Stimulated activated CD8-positive, alpha-beta memory T cell treated with anti-CD3 and anti-CD28 coated beads, Interleukin-2, amount 100 ng/mL, for 1 hour (primary cell): ENCODE measurements at places on chromosomes 16 and 17.

- DNase-seq: no peak
Measured at GRCh38 chr17:68794636-68795434, 160.4 kb downstream of the ABCA8 start.

DNA sequence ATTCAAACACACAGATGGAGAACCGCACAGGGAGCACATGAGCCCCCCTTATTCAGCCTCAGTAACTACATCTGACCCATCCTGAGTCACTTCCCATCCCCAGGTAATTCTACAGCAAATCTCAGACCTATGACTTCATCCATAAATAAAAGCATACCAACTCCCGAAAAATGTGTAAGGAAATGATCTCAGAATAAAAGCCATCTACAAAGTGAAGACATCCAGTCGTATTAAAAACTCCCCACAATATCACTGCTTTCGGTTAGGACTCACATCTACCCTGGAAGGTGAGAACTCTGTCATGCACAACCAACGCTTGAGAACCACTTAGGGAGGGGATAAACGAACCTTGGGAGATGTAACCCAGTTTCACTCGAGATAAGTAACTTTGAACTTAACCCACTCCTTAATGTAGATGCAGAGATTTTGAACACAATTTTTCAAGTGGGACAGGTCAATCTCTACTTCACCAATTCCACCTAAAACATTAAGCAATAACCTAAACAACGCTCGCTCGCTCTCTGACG lies 1.3 kb downstream of the USP36 start:
- no peak for DNase-seq

DNA sequence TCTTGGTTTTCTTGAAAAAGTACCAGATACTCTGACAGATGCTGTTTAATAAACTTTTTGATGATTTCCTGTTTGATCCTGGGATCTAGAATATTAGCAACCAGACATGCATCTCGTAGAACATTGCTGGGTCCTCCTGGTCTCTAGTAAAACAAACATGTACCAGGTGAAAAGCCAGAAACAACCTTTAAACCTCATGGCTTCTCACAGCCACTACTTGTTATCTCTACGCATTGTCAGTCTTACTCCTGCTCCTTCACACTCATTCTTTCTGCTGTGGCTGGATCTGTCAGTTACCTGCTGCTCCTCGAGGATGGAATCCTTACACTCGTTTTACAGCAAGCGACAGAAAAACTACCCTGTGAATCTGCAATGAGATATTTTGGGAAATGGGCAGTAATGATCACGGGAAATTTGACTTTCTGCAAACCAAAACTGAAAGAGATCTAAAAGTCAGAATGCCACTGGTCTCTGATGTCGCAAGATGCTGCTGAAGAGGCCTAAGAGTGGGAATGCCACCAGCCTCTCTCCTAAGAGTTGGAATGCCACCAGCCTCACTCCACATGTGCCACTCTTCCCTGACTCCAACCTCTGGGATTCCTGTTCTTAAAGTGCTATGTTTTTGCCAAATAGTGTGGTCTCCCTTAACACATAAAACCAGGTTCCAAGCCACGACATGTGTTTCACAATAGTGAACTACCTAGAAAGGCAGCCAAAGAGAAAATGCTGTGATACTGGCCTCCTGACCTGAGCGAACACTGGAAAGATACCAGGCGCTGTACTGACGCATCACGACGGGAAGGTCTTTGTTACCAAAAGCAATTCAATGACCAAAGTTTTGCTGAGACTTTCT lies 86.3 kb downstream of the VPS53 start:
- no peak for DNase-seq

DNA sequence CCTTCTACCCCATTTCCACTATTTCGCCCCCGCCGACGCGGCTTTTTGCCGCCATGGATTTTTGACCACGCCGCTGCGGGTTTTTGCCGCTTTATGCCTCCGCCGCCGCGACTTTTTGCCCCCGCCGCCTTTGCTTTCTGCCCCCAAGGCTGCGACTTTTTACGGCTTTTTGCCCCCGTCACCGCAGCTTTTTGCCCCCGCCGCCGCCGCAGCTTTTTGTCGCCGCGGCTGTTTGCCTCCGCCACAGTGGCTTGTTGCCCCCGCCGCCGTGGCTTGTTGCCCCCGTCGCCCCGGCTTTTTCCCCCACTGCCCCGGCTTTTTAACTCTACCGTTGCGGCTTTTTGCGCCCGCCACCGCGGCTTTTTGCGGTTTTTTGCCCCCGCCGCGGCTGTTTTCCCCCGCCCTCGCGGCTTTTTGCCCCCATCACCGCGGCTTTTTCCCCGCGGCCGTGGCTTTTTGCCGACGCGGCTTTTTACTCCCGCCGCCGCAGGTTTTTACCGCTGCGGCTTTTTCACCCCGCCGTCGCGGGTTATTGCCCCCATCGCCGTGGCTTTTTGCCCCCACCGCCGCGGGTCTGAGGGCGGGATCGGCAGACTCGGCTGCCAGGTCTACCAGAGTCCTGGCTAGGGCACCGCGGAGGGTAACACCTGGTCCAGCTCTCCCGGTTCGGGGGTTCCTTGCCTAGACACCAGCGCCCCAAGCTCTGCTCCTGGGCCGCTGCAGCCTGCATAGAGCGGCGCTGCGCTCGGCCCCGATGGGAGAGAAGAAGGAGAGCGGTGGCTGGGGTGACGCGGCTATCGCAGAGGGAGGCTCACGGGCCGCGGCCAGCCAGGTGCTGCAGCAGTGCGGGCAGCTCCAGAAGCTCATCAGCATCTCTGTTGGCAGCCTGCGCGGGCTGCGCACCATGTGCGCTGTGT lies 562.7 kb upstream of the WSB1 start:
- DNase-seq: no peak

DNA sequence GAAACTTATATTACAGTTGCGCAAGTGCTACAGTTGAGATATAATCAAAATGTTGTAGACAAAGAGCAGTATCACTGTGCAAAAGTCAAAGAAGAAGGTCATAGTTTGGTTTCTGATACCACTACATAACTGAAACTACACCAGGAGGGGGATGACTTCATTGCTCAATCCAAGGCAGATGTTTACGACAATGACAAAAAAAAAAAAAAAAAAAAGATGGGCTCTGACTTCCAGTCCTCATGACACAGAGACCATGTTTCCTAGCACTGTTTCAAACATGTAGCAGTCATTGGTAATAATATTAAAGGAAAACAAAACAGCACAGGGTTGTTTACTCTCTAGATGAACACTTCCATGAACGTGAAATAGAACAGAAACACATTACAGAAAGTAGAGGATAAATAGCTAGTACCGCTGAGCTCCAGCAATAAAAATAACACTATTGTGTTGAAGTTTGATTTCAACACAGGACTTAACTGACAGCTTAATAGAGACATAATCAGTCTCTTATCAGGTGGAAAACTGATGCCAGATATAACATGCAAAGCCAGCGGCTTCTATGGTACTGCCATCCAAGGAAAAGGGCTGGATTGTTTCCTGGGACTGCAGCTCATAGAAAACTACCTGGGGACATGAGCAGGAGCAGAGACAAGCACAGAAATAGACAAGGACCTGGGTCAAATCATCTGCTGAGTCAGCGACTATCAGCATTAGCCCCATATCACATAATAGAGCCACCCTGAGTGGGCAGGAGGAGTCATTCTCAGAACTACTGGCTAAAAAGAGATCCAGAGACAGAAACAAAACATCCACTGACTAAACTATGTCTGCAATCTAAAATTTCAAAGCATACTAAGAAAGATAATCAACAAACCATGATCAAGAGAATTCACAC lies 463.6 kb upstream of the SOX9 start:
- no peak for DNase-seq

- DNase-seq: peak; percentile 52
Measured at GRCh38 chr16:11224894-11225676, 30.9 kb downstream of the SOCS1 start.

DNA sequence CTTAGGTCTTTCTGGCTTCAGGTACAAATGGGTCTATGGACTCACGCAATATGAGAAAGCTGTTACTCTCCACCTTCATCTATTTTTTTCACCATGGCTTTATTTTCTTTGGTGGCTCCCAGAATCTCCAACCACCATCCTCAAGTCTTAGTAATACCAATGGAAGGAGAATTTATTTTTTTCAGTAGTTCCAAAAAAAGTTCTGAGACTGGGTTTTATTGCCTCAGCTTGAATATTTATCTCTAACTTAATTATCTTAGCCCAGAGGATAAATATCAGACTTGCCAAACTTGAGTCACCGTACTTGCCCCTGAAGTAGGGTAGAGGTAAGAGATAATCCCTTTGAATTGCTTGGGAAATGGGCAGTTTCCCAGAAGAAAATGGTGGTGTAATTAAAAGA lies 23.2 kb upstream of the CACNG3 start:
- no peak for DNase-seq

- DNase-seq: no peak
Measured at GRCh38 chr17:7882068-7882467, 6.5 kb upstream of the CHD3 start.

DNA sequence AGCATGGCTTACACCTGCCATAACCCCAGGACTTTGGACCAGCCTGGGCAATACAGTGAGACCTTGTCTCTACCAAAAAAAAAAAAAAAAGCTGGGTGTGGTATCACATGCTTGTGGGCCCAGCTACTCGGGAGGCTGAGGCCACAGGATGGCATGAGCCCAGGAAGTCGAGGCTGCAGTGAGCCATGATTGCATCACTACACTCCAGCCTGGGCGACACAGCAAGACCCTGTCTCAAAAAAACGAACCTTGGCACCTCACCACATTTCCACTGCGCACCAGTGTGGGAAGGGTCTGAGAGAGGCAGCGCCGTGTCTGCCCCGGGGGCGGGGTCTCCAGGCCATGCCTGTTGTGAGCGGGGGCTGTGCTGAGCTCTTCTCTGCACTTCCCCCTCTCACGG lies 6.3 kb downstream of the ACSF3 start:
- DNase-seq: no peak

DNA sequence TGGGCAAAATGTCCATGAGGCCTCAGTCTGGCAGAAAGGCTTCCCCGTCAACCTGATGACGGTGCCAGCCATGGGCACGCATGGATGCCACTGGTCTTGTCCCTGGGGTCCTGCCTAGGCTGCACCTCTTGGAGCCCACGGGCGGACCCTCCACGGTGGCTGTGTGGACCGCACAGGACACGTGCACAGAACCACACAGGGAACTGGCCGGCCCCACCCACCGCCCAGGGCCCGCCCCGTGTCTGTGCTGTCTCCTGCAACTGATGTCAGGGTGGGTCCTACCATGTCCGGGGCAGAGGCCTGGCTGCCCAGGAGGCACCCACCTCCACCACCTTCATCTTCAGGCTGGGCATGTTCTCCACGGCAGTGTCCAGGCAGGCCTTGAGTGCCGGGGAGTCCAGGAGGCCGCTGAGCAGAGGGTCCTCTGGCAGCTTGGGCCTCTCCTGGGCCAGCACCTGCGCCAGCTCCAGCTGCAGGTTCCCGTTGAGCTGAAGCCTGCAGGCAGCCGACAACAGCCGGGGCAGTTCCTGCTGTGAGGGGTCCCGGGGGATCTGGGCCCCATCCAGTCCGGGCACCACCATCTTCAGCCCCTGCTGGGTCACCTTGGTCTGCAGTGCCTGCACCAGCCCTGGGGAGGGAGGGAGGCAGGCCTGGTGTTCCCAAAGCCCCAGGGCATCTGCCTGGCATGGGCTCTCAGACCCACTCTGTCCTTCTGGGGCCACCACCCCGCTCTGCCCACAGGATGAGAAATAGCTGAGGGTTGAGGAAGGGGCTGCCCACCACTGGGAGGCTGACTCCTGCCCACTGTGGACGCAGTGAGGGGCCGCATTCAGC lies 11.9 kb downstream of the FASN start:
- no peak for DNase-seq

DNA sequence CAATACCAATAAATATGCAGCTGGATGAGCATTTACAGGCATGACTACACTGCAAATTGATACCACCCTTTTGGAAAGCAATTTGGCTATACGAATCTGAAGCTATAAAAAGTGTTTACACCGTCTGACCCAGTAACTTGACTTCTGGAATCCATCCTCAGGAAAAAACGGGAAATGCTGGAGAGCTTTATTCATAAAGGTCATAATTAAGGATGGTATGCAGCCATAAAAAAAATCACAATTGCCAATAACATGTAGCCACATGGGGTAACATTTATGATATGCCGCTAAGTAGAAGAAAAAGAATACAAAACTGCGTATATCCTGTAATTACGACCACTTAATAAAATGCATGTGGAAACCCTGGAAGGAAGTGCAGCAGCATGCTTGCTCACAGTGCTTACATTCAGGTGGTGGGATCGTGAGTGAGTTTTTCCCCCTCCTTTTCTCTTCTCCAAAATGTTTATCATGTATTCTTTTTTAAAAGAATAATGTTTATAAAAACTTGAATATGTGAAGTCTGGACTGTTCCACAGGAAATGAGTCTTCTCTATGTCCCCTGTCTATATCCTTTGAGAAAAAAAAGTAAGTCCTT lies 34.2 kb downstream of the COPRS start:
- DNase-seq: no peak
